ENCODE measurements at places on chromosomes 1 and 21.

DNA sequence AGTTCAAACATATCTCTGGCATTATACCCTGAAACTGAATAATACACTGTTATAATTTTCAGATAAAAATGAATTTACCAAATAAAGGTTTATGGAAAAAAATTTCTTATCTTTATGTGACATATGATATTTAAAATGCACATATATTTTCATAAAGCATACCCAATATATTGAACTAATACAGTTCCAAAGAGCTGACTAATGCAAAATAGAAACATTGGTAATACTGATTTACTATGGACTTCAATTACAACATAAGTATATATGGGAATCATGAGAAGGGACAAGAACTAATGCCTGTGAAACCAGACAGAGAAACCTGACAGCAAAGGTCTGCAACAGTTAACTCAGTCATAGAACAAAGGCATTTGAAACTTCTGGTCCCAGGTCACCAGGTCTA, 153.5 kb downstream of the DENND1B start:
- DNase-seq = no peak

DNA sequence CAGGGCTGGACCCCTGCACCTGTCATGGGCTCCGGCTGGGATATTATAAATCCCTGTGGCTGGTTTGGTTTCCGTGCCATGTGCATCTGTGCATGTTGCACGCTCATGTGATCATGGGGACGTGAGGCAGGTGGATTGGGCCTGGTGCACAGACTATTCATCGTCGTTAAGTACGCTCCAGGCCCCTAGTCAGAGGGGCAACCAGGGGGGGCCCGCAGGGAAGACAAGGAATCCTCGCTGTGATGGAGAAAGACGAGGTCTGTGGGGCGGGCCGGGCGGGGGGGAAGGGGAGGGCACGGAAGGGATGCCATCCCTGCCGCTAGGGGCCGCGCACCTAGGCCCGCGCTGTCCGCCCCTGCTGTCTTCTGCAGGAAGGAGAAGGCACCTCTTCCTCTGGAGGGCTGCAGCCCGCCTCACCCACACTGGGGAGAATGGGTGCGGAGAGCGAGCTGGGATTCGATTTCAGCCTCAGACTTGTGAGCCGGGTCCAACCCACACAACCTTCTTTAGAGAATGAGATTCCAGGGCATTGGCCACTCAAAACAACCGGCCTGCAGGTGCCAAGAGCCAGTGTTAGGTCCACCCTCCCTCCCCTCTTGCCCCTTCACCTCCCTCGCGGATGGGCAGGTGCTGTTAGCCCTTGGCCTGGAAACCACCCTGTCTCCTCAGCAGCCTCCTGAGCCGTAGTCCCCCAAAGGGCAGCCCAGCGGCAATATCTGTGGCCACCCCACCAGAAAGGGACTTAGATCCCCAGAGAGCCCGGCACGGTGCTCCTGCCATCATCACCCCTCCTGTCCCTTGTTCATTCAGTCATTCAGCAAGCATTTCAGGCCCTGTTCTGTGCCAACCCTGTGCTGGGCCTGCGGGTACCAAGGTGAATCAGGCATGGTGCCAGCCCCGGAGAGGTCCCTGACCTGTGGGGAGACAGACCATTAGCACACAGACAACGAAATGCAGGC, 950 bp upstream of the LRP8 start:
- peak; percentile 12 for DNase-seq

- DNase-seq = no peak
These were observed 26.2 kb downstream of the RSBN1 start for GRCh38 chr1:113786069-113786468.

- no peak for DNase-seq
These were observed 13.1 kb downstream of the SLC19A1 start for GRCh38 chr21:45528981-45529784.

GRCh38 chr1:100358210-100358609, 5.9 kb downstream of the CDC14A start:
- DNase-seq = no peak

DNA sequence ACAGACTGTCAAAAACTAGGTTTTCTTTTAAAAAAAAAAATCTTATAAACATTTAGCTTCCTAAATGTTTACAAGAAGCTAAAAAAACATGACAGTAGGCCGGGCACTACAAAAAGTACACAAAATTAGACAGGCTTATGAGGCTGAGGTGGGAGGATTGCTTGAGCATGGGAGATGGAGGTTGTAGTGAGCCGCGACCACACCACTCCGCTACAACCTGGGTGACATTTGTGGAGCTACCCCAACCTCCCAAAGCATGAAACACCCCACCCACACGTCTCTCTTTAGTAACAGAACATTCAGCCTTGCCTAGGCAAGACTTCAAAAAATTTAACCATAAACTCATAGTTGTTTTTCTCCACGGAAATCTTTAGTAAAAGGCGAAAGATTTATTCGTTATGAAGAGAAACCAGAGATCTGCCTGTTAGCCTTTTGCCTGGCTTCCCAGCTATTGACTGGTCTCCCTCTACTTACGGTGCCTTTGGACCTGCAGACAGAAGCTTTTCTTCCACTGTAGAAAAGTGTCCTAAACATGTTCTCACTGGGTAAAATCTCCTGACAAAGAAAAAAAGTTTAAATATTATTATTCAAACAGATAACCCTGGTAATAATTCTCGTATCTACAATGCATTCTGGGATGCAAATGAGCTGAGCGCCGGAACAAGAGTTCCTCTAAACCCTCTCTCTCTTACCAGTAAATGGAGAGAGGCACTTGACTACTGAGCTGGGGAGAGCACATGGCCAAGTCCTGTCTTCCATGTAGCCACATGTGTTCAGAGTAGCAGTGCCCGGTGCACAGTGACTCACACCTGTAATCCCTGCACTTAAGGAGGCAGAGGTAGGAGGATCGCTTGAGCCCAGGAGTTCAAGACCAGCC, 9.2 kb downstream of the RNU5D-1 start:
- no peak for DNase-seq

- DNase-seq = no peak
These were observed 35.2 kb downstream of the ZNF670 start for GRCh38 chr1:247043406-247043805.

DNA sequence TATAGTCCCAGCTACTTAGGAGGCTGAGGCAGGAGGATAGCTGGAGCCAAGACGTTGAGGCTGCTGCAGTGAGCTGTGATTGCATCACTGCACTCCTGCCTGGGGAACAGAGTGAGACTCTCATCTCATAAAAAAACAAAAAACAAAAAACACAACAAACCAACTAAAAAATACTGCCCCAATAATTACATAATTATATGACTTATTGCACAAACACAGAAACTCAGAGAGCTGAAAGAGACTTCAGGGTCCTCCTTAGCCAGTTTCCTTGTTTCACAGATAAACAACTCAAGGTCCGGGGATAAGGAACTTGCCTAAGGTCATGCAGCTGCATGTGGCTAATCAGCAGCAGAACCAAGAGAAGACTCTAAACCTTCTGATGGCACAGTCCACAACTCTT, 11.9 kb downstream of the EXTL2 start:
- DNase-seq = no peak

DNA sequence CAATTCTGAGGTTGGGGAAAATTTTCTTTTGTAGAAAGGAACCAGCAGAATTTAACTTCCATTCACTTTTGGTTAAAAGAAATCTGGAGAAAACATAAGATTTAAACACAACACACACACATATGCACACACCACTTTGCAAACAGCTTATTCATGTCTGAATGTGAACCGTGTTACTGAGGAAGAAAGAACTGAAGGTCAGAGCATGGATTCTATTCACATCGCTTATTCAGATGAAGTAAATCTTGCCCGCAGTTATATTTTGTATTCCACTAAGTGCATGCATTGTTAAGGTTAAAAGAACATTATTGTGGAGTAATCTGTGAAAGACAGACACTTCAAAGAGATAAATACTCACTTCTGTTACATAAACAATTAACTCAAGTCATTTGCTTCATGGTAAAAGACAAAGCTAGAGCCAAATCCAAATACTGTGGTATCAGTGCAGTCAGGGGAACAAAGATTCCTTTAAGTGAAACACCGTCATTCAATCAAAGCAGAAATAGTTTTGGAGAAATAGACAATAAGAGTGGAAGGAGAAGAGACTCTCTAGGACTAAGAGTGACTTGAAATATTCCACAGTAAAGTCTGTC, 82.0 kb downstream of the LRRC53 start:
- no peak for DNase-seq

Measured in amygdala (tissue), 56 donors.